ENCODE measurements at places on chromosomes 5 and 9. TPM values are rescaled to one million over a fixed set of nuclear protein-coding genes. Genes with fewer than 3 reads are reported as not detected.

Gene KIF20A
- total RNA-seq = 104 TPM

Gene ANKRD18B
- 0.71 TPM for total RNA-seq

Gene NEUROG1
- total RNA-seq = not detected

Gene SLC25A46
- 66.6 TPM for total RNA-seq

Gene MZB1
- total RNA-seq = not detected
